NCI-H345 (cell line): ENCODE measurements at places on chromosomes 16 and 17.

GRCh38 chr17:7873051-7873450 is 15.2 kb downstream of the CYB5D1 start:
- DNase-seq: no peak

- DNase-seq: no peak
Observed at GRCh38 chr16:11100239-11100750, 155.7 kb downstream of the SOCS1 start.

- no peak for DNase-seq
Observed at GRCh38 chr17:50210240-50211225, 9.1 kb upstream of the COL1A1 start.

- DNase-seq: no peak
Observed at GRCh38 chr16:51009359-51009758, 141.7 kb downstream of the SALL1 start.

- no peak for DNase-seq
Observed at GRCh38 chr17:48883171-48883570, 9.4 kb upstream of the ATP5MC1 start.

DNA sequence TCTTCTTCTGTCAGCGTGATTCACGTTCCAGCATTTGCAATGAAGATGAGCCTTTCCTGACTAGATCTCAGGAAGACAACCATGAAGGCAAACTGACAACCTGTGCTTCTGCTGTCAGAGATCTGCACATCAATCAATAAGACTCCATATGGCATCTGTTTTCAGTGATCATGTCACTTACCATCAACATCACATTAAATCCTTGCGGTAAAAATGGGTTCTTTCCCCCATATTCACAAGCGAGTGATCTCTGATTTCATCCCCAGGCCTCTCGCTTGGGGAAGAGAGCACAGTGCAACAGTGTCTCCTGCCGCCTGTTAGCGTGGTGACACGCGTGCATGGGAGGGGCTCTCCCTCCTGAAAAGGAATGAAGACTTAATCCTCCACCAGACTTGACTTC is 11.1 kb downstream of the NACA2 start:
- no peak for DNase-seq

- DNase-seq: no peak
Observed at GRCh38 chr16:70804153-70804733, 3.3 kb upstream of the VAC14 start.

GRCh38 chr17:9895923-9896322 is 9.1 kb downstream of the RCVRN start:
- DNase-seq: no peak

DNA sequence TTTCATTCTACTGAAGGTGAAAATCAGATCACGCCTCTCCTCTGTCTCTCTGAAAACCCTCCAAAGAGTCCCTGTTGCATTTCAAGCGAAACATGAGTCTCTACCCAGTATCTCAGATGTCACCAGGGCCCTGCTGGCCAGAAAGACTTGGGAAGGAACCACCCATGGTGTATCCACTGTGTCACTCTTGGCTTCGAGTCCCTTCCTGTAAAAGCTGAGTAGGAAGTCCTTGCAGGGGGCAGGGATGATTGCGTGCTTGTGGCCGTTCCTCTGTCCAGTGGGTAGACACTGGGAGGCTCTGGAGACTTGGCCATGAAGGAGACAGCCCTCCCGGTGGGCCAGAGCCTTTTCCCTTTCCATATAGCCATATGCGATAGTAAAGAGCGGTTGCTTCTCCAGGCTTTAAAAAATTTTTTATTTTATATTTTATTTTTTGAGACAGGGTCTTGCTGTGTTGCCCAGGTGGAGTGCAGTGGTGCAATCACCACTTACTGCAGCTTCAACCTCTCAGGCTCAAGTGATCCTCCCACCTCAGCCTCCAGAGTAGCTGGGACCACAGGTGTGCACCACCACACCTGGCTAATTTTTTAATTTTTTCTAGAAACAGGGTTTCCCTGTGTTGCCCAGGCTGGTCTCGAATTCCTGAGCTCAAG is 19.0 kb upstream of the RMI2 start:
- DNase-seq: no peak

DNA sequence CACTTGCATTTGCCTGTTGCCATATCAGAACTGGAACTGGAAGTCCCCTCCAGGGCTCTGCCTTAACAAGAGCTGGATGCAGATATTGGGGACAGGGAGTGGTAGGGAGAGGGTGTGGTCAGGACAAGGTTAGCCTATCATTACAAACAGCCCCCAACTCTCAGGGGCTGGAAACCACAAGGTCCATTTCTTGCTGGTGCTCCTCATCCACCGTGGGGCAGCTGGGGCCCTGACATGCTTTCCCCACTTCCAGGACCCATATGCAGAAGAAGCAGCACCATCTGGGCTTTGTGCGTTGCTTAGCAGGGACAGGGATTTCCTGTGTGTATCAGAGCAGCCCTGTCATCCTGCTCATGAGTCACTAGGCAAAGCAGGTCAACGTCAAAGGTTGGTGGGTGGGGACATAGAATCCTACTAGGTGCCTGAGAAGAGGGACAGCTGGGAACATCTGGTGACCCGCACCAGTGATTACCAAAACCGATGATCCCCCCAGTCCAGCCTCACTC is 26.9 kb downstream of the RGS9 start:
- DNase-seq: no peak

DNA sequence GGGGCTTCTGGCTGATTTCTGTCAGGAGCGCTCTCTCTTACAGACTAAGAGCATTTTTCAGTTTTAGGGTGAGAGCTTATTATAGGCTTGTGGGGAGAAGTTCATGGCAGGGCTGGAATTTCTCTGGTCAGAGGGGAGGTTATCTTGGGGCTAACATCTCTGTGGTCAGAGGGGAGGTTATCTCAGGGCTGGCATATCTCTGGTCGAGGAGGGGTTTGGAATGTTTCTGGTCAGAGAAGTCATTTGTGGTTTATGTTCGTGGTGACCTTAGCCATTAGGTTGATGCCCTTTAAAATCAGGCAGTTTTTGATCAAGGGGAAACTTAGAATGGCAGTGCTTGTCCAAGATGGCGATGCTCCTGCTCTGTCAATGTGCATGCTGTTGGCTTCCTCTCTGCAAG is 10.8 kb upstream of the USP31 start:
- DNase-seq: no peak

- DNase-seq: no peak
Observed at GRCh38 chr17:57110579-57111325, 25.7 kb downstream of the AKAP1 start.

DNA sequence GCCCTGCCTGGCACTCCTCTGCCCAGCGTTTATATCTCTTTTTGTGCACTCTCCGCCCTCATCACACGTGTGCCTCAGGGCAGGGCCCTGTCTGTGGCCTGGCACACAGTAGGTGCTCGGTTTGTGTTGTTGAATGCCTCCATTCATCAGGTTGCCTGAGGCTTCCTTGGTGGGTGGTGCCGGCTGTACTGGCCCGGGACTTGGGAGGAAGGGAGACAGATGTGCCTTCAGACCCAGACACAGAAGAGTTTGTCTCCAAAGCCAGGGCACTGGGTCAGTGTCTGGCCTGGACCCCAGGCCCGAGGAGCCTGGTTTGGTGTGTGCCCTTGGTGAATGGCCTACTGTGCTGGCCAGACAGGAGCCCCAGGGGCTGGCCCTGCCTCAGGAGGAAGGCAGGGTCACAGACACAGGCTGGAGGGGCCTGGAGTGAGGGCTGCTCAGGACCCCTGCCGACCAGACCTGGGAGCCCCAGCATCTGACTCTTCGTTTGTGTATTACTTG is 71.6 kb downstream of the RAI1 start:
- DNase-seq: no peak

DNA sequence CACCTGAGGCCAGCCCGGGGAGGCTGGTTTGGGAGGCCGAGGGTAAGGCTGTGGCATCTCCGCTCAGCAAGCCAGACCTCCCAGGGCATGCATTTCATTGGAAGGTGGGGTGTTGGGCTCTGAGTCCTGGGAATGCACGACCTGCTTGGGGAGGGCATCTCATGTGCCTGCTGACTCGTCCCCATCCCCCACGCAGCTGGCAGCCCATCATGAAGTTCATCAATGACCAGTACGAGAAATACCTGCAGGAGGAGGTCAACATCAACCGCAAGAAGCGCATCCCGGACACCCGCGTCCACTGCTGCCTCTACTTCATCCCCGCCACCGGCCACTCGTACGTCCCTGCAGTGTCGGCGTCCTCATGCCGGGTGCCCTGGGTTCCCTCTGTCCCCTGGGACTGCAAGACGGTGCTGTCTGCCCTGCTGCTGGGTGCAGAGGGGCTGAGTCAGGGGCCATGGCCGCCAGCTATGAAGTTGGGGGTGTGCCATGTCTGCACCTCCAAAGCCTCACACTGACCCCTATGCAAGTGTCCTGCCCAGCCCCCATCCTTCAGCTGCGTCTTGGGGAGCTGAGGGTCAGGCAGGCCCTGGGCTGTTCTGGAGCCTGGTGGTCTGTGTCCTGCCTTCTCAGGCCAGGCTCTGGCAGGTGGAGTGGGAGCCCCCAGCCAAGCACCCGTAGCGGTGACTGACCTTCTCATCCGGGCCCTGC is 347.9 kb downstream of the SEC14L1 start:
- DNase-seq: no peak
